ENCODE measurements at places on chromosomes 7 and 10.

GRCh38 chr10:90775351-90776028 is 82.3 kb downstream of the HTR7 start:
- no peak for DNase-seq

DNA sequence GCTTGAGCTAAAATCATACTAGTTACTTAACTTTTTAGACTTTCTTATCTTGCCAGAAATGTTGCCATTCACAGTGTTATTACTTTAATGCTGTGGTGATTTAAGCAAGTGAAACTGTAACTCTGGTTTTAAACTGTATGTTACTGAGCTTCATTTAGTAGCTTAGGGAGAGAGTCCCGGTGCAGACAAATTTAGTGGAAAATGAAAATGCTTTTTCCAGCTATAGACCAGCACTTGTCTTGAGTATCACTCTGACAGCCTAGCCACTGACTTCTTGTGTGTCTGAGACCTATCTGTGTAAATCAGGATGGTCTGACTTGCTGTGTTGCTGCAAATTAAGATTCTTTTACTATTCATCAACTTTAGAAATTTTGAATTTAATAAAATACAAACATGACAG is 200.8 kb downstream of the CACNB2 start:
- no peak for DNase-seq

- no peak for DNase-seq
Measured at GRCh38 chr10:67487906-67488619, 207.9 kb downstream of the CTNNA3 start.

- no peak for DNase-seq
Measured at GRCh38 chr7:134469622-134470021, 10.7 kb upstream of the AKR1B1 start.

GRCh38 chr10:34109952-34110702 is 705.0 kb downstream of the PARD3 start:
- peak; percentile 24 for DNase-seq

DNA sequence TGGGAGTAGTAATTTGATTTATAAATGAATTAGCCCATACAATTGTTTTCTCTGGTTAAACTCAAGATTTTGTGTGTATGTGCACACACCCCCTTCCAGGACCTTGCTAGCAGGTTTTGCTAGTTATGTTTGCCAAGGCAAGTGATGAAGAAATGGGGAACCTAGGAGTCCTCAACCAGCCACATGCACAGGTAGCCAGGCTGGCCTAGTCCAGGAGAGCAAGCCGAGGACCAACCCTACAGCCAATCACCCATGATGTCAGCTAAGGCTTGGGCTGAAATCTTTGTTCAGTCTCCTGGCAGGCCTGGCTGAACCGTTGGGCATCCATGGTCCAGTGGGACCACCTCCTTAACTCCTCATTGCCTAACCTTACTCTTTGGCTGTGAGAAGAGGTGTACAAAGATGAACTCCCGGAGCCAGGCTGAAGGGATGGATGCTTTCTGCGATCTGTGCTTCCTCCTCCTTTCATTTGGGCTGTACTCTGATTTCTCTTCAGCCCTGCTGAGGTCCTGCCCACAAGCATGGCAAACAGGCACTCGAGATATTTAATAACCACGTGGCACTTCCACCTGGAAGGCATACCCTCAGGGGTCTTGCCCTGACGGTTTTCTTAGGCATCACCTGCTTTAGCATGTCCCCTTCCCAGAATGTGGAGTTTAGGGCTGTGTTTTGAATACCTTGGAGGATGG is 22.1 kb downstream of the HNRNPA2B1 start:
- DNase-seq: no peak

GRCh38 chr7:151776876-151777494 is 99.9 kb downstream of the PRKAG2 start:
- DNase-seq: no peak

DNA sequence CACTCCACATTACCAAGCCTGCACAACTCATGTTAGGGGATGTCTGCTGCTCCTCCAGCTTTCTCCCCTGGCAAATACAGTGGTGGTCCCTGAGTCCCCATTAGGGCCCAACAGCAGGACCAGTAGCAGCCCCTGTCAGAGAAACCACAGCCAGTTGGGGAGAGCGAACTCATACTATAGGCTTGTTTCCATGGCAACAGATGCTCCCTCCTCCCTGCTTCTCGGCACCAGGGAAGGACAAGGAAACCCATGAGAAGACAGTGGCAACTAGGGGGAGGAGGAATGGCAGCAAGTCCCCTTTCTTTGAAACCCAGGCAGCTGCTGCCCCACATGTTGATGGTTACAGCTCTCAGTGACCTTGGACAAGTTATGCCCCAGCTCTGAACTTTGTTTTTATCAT is 326.4 kb downstream of the KCNMA1 start:
- no peak for DNase-seq

GRCh38 chr10:100883312-100883821 is 29.4 kb upstream of the SLF2 start:
- no peak for DNase-seq

GRCh38 chr7:132672200-132672990 is 96.1 kb upstream of the PLXNA4 start:
- DNase-seq: no peak

- DNase-seq: no peak
Measured at GRCh38 chr7:98133181-98133580, 26.5 kb downstream of the LMTK2 start.

DNA sequence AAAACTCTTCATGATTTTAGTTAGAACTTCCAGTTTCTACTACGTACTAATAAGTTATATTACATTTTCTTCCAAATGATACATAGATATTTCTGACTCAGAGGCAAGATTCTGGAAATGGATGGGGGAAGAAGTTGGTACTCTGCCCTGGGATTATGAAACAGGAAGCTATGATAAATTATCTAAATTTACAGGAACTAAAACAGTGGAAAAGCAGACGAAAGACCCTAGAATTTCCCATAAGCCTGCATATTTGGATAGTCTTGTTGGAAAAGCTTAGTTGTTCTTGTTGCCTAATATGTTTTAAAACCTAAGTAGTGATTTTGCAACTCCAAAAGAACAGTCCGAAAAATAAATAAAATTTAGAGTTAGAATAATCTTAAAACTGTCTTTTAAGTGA is 21.8 kb downstream of the CFAP69 start:
- DNase-seq: no peak

- no peak for DNase-seq
Measured at GRCh38 chr10:67476201-67476600, 219.8 kb downstream of the CTNNA3 start.

DNA sequence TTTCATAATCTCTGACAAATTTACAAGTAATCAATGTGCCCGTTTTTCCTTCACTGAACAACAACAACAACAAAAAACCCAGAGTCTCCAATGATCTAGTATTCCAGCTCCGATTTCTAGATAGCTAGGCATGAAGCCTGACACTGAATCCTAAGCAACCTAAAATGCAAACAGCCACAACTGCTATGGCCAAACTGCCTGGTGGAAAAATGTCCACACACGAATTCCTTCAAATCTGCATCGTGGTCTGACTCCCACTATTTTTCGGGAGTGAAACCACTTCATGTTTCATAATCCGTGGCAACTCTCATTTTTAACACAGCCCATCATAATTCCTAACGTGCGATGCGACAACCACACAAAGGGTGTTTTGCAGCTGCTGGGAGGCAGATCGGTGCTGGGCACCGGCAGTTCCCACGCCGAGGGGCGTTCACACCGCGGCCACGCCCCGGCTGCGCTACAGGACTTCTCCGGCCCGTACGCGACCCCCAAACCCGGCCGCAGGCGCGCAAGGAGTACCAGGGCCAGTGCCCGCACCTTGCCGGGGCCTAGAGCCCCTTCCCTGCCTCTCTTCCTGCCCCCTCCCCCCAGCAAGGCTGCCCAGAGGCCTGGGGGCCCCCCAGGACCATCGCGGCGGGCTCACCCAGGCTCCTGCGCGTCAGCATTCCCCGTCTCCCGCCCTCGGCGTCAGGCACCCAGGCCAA is 814 bp downstream of the RUFY2 start:
- peak; percentile 2 for DNase-seq
